Activated CD4-positive, alpha-beta T cell treated with anti-CD3 and anti-CD28 coated beads, Interleukin-2, amount 10 ng/mL, durations not matched to agents 7 days and 5 days (primary cell): ENCODE measurements at places on chromosomes 2 and 18.

GRCh38 chr2:239085201-239085992, 237.5 kb downstream of the TWIST2 start:
- DNase-seq: no peak

GRCh38 chr2:213500881-213501280, 216.6 kb downstream of the SPAG16 start:
- DNase-seq: no peak

DNA sequence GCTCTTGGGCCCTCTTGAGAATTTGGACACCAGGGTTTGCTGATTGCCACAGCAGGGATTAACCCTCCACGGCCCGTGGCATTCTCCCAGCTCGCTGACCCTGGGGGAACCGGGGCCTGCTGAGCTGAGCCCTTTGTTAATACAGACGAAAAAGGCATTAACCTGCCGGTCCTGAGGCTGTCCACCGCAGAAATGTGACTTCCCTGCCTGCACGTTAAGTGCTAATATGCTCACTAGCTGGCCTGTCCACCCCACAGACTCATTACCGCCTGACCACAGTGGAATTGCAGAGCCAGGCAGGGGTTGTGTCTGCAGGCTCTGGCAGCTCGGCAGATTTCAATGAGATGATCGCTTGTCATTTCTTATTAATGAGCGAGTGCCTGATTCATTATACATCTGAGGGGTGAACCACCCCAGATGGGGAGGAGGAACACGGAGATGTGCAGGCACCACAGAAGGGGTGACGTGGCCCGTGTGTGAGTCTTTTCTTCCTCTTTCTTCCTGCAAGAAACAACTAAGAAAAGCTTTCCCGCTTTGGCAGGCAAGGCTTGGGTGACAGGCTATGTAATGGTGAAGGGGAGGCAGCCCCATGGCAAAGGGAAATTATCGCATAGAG, 126.0 kb downstream of the GLI2 start:
- DNase-seq: no peak

DNA sequence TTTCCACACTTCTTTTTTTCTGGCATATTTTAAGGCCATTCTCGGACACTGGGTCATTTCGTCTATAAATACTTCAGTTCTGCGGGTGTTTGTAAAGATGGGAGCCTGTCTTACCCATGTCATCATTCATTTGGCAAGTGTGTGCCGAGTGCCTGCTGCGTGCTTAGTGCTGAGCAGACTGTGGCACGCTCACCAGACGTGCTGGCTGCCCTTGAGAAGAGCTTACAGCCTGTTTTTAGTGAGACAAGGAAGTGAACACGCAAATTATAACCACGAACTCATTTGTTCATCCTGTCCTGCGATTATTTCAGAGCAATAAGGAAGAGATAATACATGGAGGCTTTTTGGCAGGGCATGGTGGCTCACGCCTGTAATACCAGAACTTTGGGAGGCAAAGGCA, 10.4 kb upstream of the STON1 start:
- no peak for DNase-seq

GRCh38 chr2:51920509-51920908, 888.6 kb upstream of the NRXN1 start:
- DNase-seq: no peak

GRCh38 chr2:199933466-199933865, 21.8 kb downstream of the TYW5 start:
- DNase-seq: no peak

GRCh38 chr2:234771980-234772732, 179.7 kb upstream of the SH3BP4 start:
- DNase-seq: no peak

GRCh38 chr2:64918220-64918886, 70.8 kb upstream of the SLC1A4 start:
- no peak for DNase-seq

- DNase-seq: no peak
Observed at GRCh38 chr2:236642584-236643291, 73.1 kb downstream of the ACKR3 start.

- no peak for DNase-seq
Observed at GRCh38 chr2:55592130-55592529, 25.3 kb downstream of the PPP4R3B start.

- no peak for DNase-seq
Observed at GRCh38 chr2:121888189-121888557, 132.7 kb downstream of the TSN start.

- no peak for DNase-seq
Observed at GRCh38 chr18:50947899-50948298, 19.9 kb upstream of the ELAC1 start.

DNA sequence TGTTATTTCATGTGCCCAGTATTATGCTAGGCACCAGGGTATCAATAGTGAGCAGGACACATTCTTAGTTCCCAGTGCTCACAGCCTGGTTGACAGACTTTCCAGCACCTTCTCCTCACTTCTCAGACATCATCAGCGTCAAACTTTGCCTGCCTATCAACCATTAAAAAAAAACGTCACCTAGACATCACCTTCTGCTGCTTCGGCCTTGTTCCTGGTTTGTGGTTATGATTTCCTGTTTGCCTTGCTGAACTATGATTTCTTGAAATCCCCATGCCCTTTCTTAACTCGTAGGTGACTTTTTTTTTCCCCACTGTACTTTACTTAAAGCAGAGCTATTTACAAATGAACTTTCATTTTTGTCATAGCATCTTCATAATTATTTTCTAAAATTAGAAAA, 60.4 kb upstream of the NABP1 start:
- DNase-seq: peak; percentile 68

DNA sequence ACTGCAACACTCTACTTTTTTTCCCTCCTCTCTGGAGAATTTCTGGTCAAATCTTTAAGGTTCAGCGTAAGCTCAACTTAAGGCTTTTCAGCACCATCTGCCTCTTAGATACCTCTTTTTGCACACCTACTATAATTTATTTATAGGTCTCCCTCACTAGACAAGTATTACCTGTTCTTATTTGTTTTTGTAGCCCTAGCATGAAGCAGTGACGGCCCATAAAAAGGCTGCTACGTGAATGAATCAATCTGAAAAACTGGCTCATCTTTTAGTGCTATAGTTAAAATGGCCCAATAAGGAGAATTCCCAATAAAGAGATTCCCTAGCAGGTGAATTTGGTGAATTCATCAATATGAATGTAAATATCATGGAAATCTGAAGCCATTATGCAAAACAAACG, 6.5 kb downstream of the RNF149 start:
- DNase-seq: no peak

GRCh38 chr2:57962861-57963260, 83.7 kb upstream of the VRK2 start:
- DNase-seq: no peak

GRCh38 chr2:86301009-86301408, 36.4 kb downstream of the REEP1 start:
- no peak for DNase-seq

GRCh38 chr18:64099244-64099643, 49.6 kb downstream of the LINC00305 start:
- DNase-seq: no peak

DNA sequence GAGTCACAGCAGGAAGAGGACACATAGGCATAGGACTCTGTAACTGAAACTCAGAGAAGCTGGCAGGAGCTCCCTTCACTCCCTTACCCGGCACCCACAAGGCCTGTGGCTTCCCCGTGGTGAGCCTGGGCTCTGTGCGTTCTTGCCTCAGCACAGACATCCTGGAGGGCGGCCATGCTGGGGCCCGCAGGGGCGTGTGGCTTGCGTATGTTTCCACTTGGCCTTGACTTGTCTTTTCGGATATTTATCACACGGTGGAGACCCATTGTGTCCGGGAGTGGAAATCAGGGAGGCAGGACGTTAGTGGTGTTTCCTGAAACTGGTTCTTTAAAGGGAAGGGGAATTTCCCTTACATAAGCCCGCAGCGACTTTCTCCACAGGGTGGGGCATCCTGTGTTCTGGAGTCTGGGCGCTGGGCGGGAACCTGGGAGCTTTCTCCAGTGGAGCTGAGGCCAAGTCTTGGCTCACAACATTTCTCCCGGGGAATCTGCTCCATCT, 49.9 kb upstream of the EML6 start:
- peak; percentile 52 for DNase-seq

DNA sequence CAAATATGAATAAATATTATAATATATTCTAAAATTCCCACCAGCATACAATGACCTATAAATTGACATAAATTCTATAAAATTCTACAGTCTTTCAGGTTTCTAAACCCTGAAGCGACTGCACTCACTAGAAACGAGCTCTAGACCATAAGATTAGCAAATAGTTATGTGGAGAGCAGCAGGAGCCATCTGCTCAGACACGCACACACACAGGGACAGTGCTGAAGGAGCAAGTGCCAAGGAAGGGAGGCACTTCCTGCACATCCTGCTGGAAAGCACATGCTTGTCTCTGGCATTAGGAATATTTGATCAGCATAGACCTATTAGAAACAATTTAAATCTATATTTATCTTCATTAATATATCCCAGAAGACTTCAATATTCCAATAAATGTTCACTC, 713.9 kb upstream of the CDH2 start:
- no peak for DNase-seq

DNA sequence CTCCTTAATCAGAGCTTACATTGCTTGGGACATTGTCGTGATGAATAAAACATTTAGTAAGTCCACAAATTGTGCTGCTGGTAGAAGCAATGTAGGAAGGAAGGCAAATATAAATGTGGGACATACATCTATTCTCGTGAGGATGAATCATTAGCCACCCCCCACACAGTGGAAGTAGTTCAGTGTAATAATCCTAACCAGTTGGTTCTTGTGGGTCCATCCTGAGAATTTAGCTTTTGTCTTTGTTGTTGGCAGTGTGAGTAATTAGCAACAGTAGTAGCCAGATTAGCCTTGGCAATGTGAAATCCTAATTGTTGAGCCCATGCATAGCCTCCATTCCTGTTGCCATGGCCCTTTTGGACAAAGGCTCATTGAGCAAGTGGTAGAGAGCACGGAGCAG, 532.1 kb downstream of the FBXO15 start:
- DNase-seq: no peak

GRCh38 chr2:44324971-44325426, 36.3 kb downstream of the PREPL start:
- DNase-seq: no peak

GRCh38 chr18:21599585-21600525, 649 bp downstream of the ESCO1 start:
- DNase-seq: peak; percentile 18

DNA sequence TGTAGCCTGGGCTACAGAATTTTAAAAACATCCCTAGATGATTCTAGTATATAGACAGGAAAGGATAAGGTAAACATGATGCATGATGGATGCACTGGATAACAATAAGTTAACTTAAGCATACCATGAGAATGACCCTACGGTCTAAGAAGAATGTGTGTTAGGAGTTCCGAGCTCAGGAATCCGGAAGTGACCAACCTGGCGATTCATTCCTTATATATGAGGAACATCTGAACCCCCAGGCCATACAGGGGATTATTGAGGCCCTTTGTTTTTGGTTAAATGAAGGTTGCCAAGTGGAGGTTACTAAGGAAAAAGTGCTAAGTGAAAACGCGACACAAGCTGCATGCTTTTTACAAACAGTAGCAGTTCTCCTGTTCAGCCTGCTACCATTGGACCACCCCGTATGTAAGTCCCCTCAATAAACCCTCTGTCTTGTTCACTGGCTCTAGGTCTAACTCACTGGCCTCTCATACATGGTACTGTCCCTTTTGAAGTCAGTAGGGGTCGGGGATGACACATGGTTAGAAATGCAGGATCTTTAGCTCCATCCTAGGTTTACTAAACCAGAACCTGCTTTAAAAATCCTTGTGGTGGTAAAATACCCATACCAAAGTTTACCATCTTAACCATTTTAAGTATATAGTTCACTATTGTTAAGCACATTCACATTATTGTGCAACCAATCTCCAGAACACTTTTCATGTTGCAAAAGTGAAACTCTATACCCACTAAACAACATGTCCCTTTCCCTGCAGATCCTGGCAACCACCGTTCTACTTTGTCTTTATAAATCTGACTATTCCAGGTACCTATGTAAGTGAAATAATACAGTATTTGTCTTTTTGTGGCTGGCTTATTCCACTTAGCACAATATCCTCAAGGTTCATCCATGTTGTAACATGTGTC, 111.0 kb upstream of the MAP4K3 start:
- no peak for DNase-seq

DNA sequence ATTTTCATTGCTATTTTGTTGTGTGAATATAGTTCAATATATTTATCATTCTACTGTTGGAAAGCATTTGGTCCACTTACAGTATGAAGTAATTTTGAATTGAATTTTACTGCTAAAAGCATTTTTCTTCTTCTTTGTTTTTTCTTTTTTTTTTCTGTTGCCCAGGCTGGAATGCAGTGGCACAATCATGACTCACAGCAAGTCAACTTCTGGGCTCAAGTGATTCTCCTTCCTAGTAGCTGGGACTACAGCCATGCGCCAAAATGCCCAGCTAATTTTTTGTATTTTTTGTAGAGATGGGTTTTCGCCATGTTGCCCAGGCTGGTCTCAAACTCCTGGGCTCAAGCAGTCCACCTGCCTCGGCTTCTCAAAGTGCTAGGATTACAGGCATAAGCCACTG, 2.4 kb upstream of the ETAA1 start:
- DNase-seq: no peak
